Panc1 (cell line): ENCODE measurements at places on chromosomes 5 and 9.

- H3K36me3 ChIP-seq, result no peaks in the 10 kb centered on the region
- no peak overlapping the region for H3K27ac ChIP-seq
- no peak for DNase-seq
- H3K27me3 ChIP-seq, result no peaks in the 10 kb centered on the region
Observed at GRCh38 chr5:27257696-27258095, 219.3 kb upstream of the CDH9 start.

GRCh38 chr9:108972186-108972585 is 38.0 kb downstream of the ABITRAM start:
- H3K27me3 ChIP-seq, result no peaks in the 10 kb centered on the region
- no peak overlapping the region for H3K27ac ChIP-seq
- peaks cover 2% of the 10 kb centered on the region; the same call in 1 of the 2 replicates for H3K36me3 ChIP-seq
- no peak for DNase-seq
- H3K4me1 ChIP-seq, result no peaks in the 10 kb centered on the region

- no peak for DNase-seq
- no peak overlapping the region for H3K4me3 ChIP-seq
- no peak overlapping the region for H3K27ac ChIP-seq
- H3K36me3 ChIP-seq, result no peaks in the 10 kb centered on the region
Observed at GRCh38 chr5:145510769-145511168, 324.4 kb downstream of the PRELID2 start.

DNA sequence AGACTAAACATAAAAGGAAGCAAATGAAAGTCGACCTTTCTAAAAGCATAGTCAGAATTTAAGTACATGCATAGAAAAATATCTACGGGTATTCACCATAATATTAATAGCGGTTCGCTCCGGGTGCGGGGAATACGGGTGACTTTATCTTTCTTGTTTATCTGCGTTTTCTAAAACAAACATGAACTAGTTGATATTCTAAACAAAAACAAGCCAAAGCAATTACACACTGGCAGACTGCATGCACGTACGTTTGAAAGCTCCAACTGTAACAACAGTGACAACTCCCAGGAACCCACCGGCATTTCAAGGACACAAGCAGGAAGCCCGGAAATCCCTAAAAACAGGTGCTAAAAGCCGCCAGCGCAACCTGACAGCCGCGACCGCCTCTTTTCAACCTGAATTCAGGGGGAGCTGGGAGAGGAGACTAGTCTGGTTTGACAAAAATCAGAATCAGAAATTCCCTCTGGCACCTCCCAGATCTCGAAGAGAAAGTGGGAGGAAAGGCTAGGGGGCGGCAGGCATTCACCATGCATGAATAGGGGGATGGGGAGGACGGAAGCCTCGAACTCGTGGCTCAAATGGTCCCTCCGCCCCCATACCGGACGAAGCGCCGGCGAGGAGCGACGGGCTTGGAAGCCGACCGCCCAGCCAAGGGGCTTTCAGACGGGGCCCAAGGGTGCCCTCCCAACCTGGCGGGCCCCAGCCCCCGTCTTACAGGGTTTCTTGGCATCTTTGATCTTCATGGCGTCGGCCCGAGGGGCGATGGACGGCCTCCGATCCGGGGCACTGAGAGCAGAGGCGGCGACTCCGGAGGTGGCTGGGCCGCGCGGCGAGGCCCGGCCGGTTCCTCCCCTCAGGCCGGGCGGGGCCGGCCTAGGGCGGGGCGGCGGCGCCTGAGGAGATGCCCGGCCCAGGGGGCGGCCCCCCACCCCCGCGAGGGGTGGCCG is at the start of gene PANK3:
Gene PANK3 (minus strand): TSS at position 831 of the 950 bp plus-strand sequence. CDS start 85 bp downstream, at position 746.
- peak within 1 kb of the TSS; percentile 98 for H3K27ac ChIP-seq
- DNase-seq, result peak; percentile 32
- H3K36me3 ChIP-seq, result peaks cover 2% of the 10 kb centered on the region
- H3K4me1 ChIP-seq, result peaks cover 17% of the 10 kb centered on the region
- peak within 1 kb of the TSS; percentile 98 for H3K4me3 ChIP-seq
- no peaks in the 10 kb centered on the region for H3K27me3 ChIP-seq

DNA sequence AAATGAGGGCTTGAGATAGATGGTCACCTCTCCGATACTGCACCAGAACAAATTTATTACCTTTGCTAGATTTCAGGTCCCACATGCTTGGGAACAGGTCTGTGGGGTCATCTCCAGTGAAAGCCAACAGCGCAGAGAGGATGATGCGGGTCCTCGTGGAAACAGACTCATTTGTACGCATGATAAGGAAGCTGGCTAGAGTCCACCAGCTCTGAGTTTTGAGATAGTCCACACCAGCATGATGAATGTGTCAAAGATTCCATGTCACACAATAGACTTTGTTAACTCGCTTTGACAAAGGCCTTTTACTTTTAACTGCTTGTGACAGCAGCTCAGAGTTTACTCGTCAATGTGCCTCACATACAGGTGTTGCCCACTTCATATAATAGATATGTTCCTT is 105.4 kb upstream of the TBCA start:
- H3K27ac ChIP-seq, result no peak overlapping the region
- no peaks in the 10 kb centered on the region for H3K36me3 ChIP-seq

DNA sequence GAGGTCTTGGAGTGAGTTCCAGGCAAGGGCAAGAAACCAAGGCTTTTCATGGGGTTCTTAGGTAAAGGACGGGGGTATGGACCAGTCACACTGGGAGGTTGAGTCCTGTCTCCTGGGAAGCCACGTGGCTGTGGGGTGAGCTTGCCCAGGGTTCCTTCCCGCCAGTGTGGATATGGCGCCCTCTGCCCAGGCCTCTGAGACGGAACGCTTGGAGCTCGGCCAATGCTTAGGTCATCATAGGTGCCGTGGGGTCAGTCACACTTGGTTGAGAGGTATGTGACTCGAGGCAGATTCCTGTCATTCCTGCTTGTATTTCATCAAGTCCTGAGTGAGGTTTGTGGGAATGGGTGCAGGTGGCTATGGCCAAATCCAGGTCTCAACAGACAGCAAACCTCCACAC is 46.2 kb downstream of the TENT4A start:
- H3K4me3 ChIP-seq, result no peak overlapping the region
- H3K4me1 ChIP-seq, result no peaks in the 10 kb centered on the region; the same call in none of the 2 replicates
- H3K36me3 ChIP-seq, result peaks cover 4% of the 10 kb centered on the region
- DNase-seq, result no peak
- no peak overlapping the region for H3K27ac ChIP-seq
- H3K27me3 ChIP-seq, result no peaks in the 10 kb centered on the region

DNA sequence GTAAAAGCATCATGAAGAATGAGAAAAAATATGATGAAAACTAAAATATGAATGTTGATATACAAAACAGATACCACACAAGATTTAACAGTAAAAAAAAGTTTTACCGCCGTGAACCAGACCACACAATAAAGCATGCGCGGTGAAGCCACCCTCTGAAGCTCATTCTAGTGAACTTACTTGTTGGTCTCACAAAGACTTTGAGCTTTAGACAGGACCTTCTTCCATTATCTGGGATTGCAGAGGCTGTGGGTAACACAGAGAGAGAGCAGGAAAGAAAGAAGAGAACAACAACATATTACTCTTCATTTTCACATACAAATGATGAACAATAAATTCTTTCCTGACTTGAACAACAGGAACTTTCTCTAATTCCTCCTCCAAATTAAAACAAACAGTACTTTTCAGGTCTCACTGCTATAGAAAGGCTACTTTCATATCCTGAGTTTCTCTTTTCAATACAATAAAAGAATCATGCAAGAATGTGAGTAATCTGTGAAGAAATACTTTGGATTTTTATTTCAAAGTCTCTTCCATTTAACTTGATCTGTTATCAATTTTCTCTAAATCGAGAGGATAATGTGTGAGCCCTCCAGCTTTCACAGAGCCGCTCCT is 283.1 kb downstream of the EFNA5 start:
- no peaks in the 10 kb centered on the region for H3K36me3 ChIP-seq
- no peaks in the 10 kb centered on the region for H3K27me3 ChIP-seq
- no peak overlapping the region for H3K4me3 ChIP-seq
- H3K4me1 ChIP-seq, result peaks cover 28% of the 10 kb centered on the region
- H3K27ac ChIP-seq, result peak overlapping the region; percentile 72

GRCh38 chr5:10229306-10230048 is 20.2 kb downstream of the ATPSCKMT start:
- H3K4me1 ChIP-seq, result peaks cover 4% of the 10 kb centered on the region; the same call in 1 of the 2 replicates
- H3K36me3 ChIP-seq, result no peaks in the 10 kb centered on the region
- H3K4me3 ChIP-seq, result no peak overlapping the region
- DNase-seq, result no peak

- no peak overlapping the region for H3K4me3 ChIP-seq
- no peaks in the 10 kb centered on the region for H3K27me3 ChIP-seq
- peak; percentile 97 for DNase-seq
- H3K27ac ChIP-seq, result peak overlapping the region; percentile 83
- peaks cover 36% of the 10 kb centered on the region for H3K4me1 ChIP-seq
- no peaks in the 10 kb centered on the region for H3K36me3 ChIP-seq
Observed at GRCh38 chr5:81422671-81423070, 28.7 kb upstream of the ACOT12 start.

- no peak for DNase-seq
- no peaks in the 10 kb centered on the region for H3K27me3 ChIP-seq
- H3K4me3 ChIP-seq, result no peak overlapping the region
- no peaks in the 10 kb centered on the region for H3K36me3 ChIP-seq
- H3K4me1 ChIP-seq, result peaks cover 38% of the 10 kb centered on the region
Observed at GRCh38 chr9:124780757-124781151, 3.8 kb downstream of the OLFML2A start.

DNA sequence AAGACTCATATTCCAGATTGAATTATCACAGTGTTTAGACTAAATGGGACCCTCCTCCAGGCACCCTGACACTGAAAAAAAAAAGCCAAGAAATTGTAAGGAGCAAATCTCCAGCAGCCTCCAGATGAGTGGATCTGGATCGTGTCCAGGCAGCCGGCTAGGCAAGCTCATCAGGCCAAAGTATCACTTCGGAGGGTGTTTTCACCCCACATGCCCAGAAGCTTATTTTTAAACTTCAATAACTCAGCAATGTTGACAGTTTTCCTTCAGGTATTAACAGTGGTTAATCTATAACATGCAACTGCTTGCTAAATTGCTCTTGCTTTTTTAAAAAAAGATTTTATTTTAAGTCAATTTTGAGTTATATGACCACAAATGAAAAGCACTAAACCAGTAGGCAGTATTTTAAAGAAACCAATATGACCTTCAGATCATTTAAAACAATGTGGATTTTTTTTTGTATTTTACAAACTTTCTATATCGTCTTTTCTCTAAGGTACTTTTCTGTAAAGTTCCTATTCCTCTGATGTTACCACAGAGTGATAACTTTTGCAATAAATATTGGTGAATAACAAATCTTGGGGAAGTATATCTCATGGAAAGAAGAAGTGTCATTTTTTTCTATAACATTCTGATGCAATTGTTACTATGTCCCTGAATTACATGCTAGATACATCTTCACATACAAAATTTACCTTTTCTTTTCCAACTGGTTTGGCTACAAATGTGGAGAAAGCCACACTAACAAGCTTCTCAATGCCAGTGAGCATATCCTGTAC is 30.7 kb downstream of the ACOT12 start:
- no peaks in the 10 kb centered on the region for H3K36me3 ChIP-seq
- no peak overlapping the region for H3K4me3 ChIP-seq
- no peak overlapping the region for H3K27ac ChIP-seq
- H3K4me1 ChIP-seq, result no peaks in the 10 kb centered on the region
- no peak for DNase-seq
